ENCODE measurements at places on chromosomes 12 and 14. TPM values are rescaled to one million over a fixed set of nuclear protein-coding genes. Genes with fewer than 3 reads are reported as not detected.

DNA sequence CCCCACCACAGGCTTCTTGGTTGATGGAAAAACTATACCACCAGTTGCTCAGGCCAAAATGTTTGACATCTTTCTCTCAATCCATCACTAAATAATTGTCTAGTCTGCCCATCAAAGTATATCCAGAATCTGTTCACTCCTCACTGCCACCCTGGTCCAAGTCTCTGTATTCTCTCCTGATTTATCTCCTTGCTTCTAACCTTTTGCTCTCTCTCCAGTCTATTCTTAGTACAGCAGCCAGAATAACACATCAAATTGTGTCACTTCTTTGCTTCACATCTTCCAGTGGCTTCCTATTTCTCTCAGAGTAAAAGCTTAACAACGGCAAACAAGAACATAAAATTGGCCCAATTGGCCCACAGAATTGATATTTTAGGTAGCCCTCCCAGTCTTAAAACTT lies 272.8 kb downstream of the IPO8 start:
- no peak for DNase-seq

DNA sequence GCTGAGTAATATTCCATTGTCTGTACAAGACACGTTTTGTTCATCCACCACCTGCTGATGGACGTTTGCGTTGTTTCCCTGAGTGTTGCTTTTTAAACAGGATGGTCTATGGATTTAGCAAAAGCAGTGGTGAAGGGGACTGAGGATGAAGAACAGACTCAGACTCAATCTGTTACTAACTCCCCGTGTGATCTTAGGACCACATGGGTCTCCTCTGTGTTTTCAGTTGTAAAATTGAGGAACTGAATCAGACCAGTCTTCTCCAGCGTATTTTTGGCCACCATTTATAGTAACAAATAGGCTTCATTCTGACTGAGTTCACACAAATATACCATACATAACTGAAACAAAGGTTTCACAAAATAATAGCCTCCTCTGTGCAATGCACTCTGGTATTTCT lies 85.6 kb downstream of the FOXN3 start:
- no peak for DNase-seq

ZDHHC22 gene
- total RNA-seq: not detected

- no peak for DNase-seq
Observed at GRCh38 chr12:10690906-10691305, 17.1 kb upstream of the STYK1 start.

DNA sequence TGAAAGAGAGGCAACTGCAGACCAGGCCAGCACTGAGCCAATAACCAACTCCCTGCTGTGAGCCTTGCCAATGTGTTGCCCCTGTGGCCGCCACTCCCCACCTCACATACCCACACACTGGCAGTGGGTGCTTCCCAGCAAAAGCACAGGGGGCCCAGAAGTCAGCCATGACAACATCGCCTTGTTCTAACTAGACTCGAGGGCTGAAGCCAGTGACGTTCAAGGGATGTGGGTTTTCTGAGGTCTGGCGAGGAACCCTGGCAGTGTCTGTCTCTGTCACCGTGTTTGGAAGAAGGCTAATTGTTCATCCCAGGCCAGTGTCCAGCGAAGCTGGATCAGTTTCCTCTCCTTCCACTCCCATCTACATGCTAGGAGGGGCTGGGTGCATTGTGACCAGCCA lies 311.8 kb upstream of the AMIGO2 start:
- DNase-seq: peak; percentile 11
